ENCODE measurements at places on chromosomes 13 and 19.
A peak's percentile ranks its signal among the peaks of the same experiment; 100 is the strongest.

DNA sequence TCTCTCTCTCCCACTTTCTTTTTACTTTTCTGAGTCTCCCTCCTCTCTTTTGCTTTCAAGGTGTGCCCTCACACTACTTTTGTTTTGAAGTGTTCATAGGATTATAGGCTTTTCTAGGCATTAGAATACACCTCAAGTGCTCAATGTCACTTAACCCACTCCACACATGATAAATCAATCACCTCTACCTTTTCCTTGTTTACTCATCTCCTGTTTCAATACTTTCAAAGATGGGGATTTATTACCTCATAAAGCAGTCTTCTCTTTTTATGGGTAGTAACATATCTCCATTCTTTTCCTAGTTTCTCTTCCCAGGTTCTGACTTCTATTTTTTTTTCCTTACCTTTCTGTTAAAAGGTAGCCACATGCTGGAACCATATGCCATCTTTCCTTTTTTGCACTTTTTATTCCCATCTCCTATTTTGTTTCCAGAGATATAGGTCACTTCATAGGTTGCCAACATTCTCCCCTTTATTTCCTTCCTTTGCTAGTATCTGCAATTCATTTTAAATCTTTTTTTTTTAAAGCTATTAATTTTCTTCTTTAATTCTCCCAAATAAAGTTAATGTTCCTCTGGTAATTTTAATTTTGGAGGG is 137.6 kb upstream of the SLC10A2 start:
- no peak for DNase-seq

- no peak for DNase-seq
Observed at GRCh38 chr19:36605877-36606478, 865 bp downstream of the ZNF382 start.

GRCh38 chr19:3646336-3647092 is 19.9 kb upstream of the CACTIN start:
- no peak for DNase-seq

- peak; percentile 50 for DNase-seq
Observed at GRCh38 chr19:13098277-13099072, 4.2 kb downstream of the LYL1 start.

- no peak for DNase-seq
Observed at GRCh38 chr13:51000571-51001260, 91.1 kb downstream of the RNASEH2B start.

GRCh38 chr13:52703482-52703881 is 36.1 kb downstream of the CNMD start:
- DNase-seq = no peak

GRCh38 chr13:75231235-75231634 is 250.7 kb downstream of the TBC1D4 start:
- DNase-seq = no peak

DNA sequence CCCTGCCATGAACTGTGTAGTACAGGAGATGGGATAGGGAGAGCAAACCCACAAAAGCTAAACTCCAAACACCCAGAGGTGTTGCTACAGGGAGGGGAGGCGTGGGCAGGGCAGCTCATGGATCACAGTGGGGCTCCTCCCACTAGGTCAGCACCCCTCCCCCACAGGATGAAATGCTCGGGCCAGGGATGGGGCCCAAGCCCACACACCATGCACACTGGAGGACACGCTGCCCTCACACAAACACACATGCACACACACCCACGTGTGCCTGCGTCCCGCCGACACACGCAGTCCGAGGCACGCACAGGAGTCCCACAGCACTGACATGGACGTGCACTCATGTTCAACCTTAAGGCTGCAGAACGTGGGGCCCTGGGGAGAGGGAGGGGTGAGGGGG is 6.0 kb upstream of the CCNP start:
- DNase-seq = no peak

DNA sequence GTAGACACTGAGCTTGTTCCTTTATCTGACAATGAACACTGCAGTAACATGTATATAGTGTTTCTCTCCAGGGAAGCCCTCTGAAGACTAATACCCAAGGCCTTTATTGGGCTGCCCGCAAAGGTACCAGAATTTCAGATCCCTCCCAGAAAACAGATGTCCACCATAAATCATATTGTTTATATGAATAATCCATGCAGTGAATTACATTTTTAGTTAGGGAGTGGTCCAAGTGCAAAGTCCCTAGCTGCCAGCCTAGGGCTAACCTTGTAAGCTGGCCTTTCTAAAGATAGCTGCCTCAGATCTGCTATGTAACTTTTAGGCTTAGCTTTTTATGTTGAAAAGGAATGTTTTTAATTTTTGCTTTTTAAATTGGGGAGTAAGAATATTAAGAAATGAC is 44.7 kb downstream of the TDRD3 start:
- DNase-seq = no peak

DNA sequence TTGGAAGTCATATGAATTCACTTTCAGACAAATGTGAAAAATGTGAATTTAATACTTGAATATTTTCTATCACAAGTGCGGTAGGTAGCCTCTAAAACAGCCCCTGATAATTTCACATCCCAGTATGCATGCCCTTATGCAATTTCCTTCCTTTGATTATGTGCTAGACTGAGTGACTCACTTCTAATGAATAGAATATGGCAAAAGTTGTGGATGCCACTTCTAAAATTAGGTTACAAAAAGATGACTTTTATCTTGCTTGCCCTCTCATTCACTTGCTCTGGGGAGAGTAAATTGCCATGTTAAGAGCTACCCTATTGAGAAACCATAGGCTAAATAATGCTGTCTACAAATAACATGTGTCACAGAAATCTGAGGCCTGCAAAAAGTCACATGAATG is 402.5 kb upstream of the PCDH9 start:
- no peak for DNase-seq

- peak; percentile 84 for DNase-seq
Observed at GRCh38 chr19:3284759-3285646, 60.5 kb downstream of the CELF5 start.

DNA sequence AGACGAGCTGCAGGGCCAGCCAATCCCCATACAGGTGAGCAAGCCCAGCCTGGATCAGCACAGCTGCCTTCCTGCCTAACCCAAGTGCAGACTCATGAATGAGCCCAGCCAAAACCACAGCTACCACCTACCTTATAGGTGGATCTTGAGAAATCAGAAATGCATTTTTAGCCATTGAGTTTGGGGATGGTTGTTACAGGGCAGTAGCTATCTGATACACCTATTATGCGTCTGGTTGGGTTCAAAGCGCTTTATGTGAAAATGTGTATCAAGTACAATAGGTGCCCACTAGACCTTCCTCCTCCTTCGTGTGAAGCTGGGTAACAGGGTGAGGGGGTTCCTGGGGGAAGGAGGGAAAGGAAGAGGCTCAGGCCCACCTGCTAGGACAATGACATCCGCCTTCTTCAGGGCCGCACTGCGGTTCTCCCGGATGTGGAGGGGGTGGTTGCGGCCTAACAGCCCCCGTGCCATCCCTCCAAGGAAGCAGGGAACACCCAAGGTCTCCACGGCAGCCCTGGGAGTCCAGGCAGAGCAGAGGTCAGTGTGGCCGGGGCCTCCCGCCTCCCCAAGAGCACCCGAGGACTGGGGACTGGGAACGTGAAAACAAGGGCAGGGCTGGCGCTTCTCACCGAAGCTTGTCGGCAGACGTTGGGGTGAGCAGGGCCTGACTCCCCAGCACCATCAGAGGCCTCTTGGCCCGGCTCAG is 11.7 kb downstream of the SYDE1 start:
- DNase-seq = no peak

DNA sequence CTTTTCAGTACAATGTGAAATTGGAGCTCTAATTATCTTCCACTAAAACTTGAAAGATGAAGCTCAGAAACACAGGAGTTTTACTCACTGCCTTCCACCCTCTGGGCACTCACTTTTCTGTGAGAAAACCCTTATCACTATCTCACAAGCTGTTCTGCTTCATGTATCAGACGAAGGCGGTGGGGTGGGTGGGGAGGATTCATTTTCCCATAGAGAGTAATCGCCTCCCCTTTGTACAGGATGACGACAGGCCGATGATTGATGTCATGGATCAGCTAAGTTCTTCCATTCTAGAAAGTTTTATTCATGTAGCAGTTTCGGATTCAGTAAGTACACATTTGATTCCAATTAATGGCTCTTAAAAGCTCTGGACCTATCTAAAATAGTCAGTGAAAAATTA is 139.9 kb downstream of the ZAR1L start:
- DNase-seq = no peak

- DNase-seq = peak; percentile 89
Observed at GRCh38 chr19:36115453-36116343, at the start of gene TBCB. Gene TBCB, plus strand, starts transcription at chr19:36115468. Its CDS starts 93 bp downstream, at chr19:36115561.

GRCh38 chr19:7478843-7479227 is 10.0 kb downstream of the PEX11G start:
- DNase-seq = no peak

DNA sequence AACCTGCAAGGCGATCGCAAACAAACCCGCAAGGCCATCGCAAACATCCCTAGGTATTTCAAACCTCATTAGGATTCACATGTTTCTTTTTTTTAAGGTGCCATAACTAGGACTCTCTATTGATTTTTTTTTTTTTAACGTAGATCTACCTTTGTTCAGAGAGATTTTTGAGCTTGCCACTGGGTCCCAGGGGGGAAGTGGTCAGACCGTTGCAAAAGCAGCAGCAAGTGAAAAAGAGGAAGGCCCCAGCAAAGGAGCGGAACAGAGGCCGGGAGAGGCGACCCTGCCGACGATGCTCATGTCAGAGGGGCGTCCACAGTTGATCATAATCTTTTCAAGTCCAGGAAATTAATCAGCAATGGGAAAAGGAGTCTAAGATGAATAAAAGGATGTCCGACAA is 32.7 kb upstream of the FLT1 start:
- DNase-seq = no peak

DNA sequence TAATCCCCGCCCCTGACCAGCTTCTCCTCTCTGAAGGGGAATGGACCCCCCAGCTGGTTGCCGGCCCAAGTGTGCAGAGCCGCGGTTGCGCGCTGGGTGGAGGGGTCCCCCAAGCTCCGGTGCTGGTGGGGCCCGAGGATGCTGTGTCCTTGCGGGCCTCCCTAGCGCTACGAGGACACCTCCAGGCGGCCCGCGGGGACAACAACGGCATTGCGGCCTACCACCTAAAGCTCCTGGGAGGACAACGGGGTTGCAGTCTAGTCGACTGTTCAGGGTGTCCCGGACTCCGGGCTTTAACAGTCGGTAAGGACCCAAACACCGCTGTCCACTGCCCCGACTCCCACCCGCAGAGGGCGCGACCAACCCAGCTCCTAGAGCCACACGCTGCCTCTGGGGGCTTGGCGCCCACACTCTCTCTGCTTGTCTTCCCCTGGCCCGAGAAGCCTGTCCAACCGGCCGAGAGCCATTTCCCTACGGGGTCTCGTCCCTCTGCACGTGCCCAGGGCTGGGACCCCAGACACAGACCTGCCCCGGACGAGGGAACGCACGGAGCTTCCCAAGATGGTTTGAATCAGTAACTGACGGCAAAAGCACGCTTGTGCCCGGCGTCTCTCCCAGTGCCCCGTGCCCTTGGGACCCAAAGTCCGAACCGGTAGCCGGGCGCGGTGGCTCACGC is 927 bp upstream of the SDHAF1 start:
- DNase-seq = no peak

DNA sequence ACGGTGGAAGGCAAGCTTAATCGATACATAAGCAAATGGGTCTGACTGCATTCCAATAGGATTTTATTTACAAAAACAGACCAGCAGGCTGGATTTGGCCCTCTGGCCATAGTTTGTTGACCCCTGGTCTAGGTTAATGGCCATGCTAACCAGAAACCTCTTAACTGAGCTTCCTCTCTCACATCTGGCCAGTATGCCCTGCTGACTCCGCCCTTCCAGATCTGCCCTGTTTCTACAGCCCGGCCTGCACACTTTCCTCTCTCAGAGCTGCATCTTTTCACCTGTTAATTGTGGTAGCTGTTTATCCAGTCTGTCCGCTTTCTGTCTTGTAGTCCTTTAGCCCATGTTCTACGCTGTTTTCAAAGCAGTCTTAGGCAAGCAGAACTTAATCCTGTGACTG is 25.6 kb downstream of the EDNRB start:
- DNase-seq = no peak

GRCh38 chr19:15452111-15453047 is 2.6 kb upstream of the WIZ start:
- peak; percentile 45 for DNase-seq

DNA sequence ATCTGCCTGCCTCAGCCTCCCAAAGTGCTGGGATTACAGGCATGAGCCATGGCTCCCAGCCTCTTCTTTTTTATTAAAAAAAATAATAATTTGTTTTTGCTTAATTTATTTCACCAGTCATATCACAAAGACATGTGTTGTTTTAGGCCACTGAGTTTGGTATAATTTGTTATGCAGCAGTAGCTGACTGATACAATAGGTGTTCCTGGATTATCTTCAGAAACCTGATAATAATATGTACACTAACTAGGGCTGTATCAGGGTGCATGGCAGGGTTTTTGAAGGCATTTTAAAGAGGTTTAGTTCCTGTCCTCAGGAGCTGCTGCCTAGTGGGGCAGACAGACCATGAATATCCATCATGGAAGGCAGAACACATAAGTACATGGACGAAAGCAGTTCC is 9.5 kb upstream of the CSNK1G2 start:
- DNase-seq = no peak

DNA sequence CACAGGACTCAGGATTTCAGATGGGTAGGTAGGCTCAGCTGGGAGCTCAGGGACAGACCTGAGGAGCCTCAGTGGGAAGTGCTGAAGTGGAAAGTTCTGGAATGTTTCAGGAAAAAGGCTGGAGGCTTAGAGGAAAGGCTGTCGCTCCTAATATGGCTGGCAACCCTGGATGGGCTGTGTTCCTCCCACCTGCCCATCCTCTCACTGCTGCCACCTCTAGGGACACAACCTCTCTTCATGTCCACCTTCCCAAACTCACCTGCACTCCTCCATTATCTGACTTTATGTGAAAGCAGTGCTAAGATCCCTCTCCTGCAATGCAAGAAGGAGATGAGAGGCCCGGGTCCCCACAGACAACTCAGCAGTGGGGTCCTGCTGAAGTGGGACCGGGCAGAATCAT is 5.8 kb upstream of the CEACAM21 start:
- no peak for DNase-seq

GRCh38 chr19:29324717-29325116 is 111.8 kb upstream of the UQCRFS1 start:
- DNase-seq = no peak

- peak; percentile 47 for DNase-seq
Observed at GRCh38 chr19:14450168-14450874, 17.2 kb downstream of the PKN1 start.

Data from CD8-positive, alpha-beta T cell (primary cell).